ENCODE measurements at places on chromosomes 4 and X.

GRCh38 chr4:98653890-98654867 is 4.2 kb downstream of the TSPAN5 start:
- no peak for DNase-seq

DNA sequence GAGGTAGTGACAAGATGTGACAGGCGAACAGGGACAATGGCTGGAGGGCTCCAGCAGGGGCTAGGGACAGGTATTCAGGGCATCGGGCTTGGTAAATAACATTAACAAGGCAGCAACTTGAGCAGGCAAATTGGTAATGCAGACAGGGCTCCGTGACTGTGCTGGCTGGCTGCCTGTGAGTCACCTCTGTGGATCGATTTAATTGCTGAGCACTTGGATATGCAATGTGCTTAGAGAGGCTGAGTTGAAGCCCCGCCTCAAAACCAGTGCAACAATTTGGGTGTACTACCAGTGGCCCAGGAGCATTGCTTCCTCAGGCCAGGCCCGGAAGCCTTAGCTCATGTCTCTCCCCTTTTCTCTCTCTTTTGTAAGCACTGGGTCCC is 19.5 kb downstream of the CNGA2 start:
- DNase-seq = no peak

DNA sequence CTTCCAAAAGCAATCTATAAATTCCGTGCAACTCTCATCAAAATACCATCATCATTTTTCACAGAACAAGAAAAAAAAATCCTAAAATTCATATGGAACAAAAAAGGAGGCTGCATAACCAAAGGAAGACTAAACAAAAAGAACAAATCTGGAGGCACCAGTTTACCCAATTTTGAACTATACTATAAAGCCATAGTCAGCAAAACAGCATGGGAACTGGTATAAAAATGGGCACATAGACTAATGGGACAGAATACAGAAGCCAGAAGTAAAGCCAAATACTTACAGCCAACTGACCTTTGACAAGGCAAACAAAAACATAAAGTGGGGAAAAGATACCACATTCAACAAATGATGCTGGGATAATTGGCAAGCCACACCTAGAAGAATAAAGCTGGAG is 753.5 kb upstream of the PABPC4L start:
- DNase-seq = no peak

DNA sequence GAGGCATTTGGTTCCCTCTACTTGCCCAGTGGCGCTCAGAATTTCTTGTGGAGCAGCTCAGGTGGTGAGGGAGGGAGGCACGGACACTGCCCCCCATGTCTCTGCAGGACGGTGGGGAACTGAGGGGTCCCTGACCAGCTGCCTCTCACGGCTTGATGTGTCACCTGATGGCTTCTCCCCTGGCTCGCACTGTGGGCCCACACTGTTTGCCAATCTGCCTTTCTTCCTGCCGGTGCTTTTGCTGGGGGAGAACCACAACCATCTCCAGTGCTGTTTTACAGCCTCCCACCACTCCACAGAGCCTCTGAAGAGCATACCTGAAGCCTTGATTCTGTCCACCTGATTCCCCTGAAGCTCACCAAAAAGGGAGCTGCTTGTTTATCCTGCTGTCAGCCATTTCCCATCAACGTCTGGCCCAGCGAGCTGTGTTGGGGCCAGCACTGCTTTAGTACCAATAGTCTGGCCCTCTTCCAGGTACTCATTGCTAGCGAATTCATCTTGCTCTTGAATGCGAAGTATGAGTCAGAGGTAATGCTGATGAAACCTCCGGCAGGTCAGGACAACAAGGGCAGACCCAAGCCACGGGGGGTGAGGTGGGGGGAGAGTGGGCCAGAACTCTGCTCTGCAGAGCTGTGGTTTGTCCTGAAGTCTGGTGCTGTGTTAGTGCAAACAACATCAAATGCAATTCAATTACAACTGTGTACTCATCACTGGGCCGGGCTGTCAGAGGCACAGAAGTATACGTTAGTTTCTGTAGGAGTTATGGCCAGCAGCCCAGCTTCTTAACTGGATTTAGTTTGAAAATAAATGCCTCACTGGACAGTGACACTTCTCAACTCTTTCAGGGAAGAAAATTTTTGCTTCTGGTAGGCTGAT is 208.3 kb upstream of the JADE1 start:
- DNase-seq = peak; percentile 73

DNA sequence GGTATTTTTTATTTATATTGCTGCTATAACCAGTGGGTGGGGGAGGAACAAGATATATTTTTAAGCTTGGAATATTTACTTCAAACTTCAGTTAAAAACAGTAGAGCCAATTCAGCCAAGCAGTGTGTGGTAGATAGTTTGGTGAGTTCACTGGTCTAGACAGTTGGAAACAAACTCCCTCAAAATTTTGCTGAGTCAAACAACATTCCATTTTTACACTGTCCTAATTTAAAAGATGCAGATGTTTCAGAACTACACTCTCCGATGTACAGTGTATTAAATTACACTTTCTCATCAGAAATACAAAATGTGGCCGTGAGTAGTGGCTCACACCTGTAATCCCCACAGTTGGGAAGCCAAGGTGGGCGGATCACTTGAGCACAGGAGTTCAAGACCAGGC is 23.3 kb downstream of the PRKX start:
- no peak for DNase-seq

- peak; percentile 84 for DNase-seq
Measured at GRCh38 chrX:120603707-120604360, at the start of gene MCTS1. Gene MCTS1 (plus strand): TSS chrX:120604101. CDS start chrX:120604237, 136 bp downstream.

- DNase-seq = no peak
Measured at GRCh38 chr4:48329193-48329592, 12.1 kb upstream of the SLAIN2 start.

DNA sequence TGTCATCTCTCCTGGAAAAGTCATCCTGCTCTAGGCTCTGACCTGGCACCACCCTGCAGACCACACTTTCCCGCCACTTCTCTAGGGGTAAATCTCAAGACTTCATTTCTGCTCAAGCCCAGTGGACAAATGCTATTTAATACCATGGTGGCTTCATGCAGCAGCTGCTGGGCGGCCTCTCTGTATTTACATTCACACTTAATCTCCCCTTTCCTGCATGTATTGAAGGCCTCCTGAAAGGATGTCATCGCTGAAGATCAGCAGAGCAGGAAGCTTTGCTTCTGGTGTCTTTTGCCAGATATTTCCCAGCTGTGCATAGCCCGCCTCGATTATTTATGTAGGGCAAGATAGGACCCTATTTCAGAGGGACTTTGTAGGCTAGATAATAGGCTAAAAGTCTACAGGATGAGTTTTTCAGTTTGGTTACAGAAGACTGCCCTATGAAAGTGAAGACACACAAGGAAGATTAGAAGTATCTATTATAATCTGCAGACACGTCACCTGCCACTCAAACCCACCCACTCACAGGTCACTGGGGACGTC is 17.2 kb downstream of the PROM1 start:
- peak; percentile 22 for DNase-seq

GRCh38 chrX:43530837-43531236 is 125.3 kb upstream of the MAOA start:
- no peak for DNase-seq

GRCh38 chrX:95071052-95071451 is 1397.0 kb downstream of the FAM133A start:
- no peak for DNase-seq

GRCh38 chr4:70197842-70198241 is 2.3 kb downstream of the ODAM start:
- DNase-seq = no peak

DNA sequence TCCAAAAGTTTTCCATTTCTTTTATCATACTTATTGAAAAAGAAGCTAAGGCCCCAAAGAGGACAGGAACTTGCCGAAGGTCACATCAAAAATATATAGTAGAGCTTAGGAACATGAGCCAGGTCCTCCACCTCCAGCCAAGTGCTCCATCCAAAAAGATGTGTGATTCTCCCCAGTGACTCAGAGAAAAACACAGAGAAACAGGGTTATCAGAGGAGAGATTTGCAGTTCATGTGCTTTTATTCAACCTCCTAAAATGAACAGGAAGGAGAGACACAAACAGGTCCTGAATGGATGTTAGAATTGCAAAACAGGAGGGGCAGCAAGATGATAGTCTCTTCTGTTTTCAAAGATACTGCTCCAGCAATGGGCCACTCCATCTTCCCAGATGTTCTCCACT is 19.6 kb upstream of the FGF16 start:
- DNase-seq = no peak

- no peak for DNase-seq
Measured at GRCh38 chr4:98448908-98449307, 187.7 kb downstream of the RAP1GDS1 start.

GRCh38 chrX:83588409-83588808 is 80.3 kb downstream of the POU3F4 start:
- DNase-seq = no peak

- DNase-seq = no peak
Measured at GRCh38 chr4:6472008-6472386, 417 bp downstream of the PPP2R2C start.

DNA sequence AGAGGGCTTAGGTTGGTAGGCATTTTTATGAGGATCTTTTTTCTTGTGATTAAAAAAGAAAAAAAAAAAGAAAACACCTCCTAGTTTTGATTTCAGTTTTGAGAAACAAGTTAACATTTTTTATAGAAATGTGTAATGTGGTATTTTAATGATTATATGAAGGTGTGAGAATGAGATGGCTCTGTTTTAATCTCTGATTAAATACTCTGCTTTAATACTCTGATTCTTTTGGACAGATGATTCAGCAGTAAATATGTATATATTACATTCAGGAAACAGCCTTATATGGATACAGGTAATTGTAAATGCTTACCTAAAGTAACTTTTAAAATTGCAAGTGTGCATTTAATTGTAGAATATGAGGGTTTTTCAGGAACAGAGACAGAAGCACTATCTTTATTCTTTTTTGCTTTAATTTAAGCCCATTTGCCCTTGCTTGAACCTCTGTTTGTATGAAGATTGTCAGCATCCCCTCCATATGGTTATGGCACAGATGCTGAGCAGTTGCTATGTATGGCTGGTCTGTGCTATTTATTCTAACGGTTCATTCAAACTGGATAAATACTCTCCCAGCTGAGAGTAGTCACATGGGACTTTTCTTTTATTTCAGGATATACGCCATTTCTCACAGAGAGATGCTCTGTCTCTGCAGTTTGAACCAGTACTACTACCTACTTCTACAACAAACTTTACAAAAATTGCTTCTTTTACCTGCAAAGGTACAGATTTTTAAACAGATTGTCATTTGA is 101.0 kb upstream of the TLR2 start:
- DNase-seq = no peak

DNA sequence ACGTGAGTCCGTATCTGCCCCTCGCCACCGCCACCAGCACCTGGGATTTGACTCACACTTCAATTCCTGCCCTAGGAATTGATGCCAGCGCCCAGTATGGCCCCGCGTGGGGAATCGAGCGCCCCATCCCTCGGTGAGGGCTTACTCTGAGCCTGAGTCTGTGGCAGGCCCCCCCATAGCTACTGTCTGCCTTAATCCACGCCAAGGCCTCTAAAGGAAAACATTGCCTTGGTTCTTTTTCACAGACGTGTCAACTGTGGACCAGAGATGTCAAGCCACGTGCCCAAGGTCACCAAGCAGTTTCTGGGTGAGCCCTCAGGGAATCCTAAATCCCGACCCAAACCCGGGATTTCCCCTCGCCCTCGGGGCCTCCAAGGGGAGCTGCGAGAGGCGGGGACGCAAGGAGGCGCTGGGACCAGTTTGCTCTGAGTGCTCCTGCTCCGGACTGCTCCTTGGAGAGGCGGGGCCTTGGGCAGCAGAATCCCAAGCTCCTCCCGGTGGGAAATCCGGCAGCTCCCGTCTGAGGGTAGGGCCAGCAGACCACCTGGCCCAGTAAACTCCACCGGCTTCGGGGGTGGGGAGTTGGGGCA is 12.9 kb downstream of the MSX1 start:
- no peak for DNase-seq

GRCh38 chr4:187479511-187479910 is 516.1 kb upstream of the ZFP42 start:
- no peak for DNase-seq

DNA sequence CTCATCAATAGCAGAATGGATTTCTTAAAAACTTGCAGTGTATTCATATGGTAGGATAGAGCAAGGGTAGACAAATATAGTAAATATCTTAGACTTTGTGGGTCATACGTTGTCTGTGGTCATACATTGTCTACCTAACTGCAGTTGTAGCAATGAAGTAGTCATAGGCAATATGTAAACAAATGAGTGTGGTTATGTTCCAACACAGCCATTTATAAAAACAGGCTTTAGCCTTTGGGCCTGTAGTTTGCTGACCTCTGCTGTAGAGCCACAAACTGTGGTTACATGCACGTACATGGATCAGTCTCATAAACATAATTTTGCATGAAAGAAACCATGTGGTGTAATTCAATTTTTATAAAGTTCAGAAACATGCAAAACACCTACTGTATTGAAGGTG is 98.9 kb downstream of the LARP1B start:
- DNase-seq = no peak

- no peak for DNase-seq
Measured at GRCh38 chr4:113209652-113210320, 160.3 kb downstream of the ANK2 start.

GRCh38 chrX:16756724-16757123 is 29.5 kb upstream of the TXLNG start:
- no peak for DNase-seq

DNA sequence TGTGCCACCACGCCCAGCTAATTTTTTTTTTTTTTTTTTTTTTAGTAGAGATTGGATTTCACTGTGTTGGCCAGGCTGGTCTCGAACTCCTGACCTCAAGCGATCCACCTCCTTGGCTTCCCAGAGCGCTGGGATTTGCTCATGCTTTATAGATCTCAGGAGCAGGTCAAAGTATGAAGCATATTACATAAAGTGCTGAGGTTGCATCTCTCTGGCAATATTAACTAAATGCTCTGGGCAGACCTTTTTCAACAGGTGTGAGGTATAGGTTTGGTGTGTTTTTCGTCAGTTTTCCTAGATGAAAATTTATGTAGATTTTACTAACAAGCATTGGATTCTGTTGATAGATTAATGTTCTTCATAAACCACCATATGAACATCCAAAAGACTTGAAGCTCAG is 19.3 kb upstream of the GCNA start:
- DNase-seq = no peak

DNA sequence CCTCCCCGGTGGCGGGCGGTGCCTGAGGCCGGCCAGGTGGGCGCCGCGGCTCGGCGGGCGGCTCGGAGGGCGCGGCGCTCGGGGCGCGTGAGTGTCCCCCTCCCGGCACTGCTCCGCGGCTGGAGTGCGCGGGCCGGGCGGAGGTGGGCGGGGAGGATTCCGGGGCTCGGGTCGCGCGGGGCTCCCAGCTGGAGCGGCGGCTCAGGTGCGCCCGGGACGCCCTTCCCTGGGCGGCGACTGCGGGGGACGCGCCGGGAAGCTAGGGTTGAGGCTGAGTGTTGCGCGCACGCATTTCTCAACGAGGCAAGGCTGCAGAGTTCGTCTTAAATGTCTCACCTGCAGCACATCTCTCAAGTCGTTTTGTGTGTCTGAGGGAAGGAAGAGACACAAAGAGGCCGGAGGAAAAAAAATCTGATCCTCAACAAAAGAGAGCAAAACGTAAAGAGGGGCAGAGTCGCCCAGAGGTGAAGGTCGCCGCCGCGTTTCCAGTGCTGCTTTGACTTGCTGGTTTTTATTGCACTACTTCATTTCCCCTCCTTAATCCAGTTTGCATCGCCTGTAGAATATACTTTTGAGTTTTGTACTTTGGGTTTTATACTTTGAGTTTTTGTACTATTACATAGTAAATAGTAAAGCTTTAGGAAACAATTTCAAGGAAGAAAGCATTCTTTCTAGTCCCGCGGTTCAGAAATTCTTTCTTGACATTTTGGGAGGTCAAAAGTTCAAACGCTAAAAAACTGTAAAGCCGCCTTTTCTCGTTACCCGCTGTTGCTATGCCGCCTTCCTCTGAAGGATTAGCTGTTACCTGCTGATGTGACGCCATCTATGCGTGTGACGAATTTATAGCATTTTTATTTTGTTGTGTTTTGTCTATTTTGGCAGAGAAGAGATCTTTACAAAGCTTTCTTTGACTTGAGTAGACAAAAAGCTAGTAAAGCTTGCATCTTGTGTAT is 106.5 kb upstream of the STOX2 start:
- no peak for DNase-seq
